Activated CD4-positive, alpha-beta T cell treated with anti-CD3 and anti-CD28 coated beads, Interleukin-2, Interleukin-6, amounts not matched to agents 100 ng/mL and 50 ng/mL, durations not matched to agents 16 hours and 8 hours (primary cell): ENCODE measurements at places on chromosomes 6 and 20.

DNA sequence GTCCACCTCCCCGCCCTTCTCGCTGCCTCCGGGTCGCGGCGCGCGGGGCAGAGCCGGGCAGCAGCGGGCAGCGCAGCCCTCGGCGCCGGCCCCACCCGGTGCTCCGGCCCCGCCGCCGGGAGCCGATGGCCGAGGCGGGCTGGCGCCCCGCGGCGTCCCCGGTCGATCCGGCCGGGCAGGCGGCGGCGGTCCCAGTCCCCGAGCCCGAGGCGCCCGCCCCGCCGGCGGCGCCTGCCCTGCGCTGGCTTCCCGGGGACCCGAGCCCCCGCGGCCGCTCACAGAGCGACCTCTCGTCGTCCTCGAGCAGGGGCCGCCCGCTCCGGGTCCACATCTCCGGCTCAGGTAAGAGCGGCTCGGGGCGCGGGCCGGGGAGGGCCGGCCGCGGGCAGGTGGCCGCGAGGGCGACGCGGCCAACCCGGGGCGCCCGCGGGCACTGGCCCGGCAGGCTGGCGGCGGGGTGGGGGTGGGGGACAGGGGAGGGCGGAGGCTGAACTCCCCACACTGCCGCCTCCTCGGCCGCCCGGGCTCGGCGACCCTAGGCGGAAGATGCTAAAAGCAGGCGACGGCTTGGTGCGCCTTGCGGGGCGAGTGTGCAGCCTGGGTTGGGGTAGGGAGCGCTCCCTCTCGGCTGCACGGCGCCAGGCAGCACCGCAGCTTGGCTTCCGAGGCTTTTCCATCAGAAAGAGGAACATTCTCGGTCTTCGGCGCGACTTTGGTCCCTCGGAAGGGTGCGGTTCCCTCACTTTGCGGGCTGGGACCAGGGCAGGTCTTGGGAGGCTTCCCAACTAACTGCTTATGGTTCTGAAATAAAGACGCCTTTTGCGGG lies 25.6 kb upstream of the FUCA2 start:
- DNase-seq = peak; percentile 80

DNA sequence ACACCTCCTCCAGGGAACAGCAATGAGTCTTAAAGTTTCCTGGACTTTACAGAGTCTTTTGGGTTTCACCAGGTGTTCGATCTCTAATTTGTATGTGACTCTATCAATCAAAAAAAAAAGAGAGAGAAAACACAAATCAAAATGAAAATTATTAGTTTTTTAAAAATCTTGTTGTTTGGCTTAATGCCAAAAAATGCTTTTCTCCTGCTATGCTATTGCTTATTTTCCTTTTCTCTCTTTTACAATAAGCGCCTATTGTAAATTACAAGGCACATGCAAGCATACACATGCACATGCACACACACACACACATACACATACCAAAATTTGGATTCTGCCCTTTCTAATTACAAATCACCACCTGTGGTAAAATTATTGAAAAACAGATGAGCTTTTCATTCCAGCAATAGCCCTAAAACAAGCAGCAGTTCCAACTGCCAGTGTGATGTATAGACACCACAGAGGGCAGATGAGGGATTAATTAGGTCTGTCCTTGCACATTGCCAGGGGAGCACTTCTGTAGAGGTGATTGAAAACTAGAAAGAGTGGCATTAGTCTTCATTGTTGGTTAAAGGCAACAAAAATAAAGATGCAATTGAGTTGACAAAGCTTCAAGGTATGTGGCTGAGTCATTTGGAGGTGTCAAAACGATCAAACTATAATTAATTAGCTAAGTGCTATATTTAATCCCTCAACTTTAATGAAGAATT lies 631.7 kb downstream of the TFAP2B start:
- DNase-seq = no peak

GRCh38 chr6:159090530-159091480 lies 46.0 kb upstream of the TAGAP start:
- DNase-seq = no peak

DNA sequence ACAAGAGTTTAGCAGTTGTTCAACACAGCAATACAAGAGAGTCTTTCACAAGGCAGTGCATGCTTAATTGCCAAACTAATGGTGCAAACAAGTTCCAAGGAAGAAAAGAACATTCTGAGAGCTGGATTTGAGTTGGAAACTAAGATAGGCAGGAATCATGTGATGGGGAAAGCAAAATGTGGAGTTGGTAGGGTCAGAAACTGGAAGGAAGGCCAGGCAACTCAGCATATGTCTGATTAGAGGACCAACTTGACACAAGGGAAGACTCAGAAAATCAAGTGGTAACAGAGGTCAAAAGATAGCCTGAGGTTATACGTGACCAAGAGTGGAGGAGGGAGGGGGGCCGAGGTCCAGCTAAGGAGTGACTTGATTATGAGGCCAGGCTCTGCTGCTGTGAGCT lies 117.3 kb downstream of the SMLR1 start:
- DNase-seq = no peak

GRCh38 chr6:39416026-39416425 lies 93.5 kb upstream of the KCNK16 start:
- no peak for DNase-seq

GRCh38 chr6:134346932-134347545 lies 29.1 kb upstream of the SGK1 start:
- no peak for DNase-seq

DNA sequence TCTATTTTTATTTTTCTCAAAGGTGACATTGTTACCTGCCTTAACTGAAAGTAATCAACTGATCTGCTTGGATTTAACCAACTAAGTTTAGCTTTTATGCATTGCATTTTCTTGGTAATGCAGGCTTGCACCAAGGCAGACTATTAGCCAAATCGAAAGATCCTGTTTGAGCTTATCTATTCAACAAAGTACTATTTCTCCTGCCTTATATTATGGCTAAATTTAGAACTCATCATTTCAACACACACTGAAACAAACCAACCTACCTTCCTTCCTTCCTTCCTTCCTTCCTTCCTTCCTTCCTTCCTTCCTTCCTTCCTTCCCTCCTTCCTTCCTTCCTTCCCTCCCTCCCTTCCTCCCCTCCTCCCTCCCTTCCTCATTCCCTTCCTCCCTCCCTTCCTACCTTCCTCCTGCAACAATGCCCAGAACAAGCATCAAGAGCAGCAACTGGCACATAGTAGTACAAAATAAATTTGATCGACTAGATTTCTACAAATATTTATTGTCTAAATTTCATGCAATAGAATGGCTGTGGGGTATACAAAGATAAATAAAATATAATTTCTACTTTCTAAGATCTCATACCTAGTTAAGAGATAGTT lies 17.0 kb upstream of the RNF182 start:
- no peak for DNase-seq

DNA sequence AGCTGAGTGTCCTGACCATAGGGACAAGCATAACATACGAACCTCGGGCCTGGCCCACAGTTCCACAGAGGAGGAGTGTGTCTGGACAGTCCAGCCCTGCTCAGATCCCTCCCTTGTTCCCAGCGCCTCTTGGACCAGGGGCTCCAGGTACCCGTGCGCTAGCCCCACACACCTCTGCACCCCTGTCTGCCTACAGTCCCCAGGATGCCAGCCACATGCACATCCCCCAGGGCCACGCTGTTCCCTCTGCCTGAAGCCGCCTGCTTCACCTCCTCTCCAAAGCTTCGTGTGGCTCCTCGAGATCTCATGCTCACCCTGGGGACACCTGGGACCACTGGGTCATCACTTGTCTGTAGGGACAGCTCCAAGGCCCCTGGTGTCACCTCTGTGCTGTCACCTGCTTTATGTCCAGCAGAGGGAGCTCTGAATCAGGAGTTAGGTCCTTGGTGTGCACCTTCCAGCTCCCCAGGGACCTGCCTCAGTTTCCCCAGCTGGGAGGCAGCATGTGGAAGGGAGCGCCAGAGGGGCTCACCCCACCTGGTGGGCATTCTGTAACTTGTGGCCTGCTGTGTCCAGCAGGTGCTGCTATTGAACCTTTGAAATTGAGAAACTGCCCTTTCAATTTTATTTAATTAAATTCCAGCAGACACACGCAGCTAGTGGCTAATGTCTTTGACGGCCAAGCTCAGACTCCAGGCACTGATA lies 7.3 kb upstream of the YTHDF1 start:
- DNase-seq = peak; percentile 63

DNA sequence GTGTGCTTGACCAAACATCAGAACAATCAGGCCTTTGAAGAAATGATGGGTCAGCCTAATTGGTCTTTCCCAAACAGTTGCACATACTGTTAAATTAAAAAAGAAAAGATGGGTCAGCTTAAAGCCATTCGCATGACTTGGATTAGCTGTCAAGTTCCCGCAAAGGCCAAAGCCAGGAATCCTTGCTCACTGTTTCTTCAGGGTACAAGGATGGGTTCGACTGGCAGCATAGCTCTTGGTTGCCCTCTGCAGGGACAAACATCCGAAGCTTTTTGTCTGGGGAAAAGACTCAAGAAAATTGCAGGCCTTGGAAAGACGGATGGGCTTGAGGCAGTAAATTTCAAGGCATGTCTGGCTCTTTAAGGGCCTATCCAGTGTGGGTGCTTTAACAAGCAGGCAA lies 168.0 kb downstream of the HDGFL1 start:
- no peak for DNase-seq

DNA sequence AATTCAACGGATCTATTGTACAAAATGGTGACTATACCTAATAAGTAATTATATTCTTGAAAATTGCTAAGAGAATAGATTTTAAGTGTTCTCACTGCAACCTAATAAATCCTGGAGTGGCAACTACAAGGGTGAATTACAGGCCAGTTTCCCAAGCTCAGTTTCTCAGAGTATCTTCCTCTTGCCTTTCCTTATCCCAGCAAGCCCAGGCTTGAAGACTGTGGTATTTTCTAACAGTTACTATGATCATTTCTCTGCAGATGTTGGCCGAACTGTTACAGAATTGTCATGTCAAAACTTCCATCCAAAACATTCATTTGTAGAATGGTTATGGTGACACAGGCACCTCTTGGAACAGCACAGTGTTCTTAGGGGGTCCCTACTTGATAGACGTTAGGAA lies 138.1 kb upstream of the PTCHD4 start:
- no peak for DNase-seq
